ENCODE measurements at places on chromosomes 11 and 22.

GRCh38 chr22:50048061-50048765 lies 9.9 kb downstream of the TTLL8 start:
- DNase-seq: no peak

DNA sequence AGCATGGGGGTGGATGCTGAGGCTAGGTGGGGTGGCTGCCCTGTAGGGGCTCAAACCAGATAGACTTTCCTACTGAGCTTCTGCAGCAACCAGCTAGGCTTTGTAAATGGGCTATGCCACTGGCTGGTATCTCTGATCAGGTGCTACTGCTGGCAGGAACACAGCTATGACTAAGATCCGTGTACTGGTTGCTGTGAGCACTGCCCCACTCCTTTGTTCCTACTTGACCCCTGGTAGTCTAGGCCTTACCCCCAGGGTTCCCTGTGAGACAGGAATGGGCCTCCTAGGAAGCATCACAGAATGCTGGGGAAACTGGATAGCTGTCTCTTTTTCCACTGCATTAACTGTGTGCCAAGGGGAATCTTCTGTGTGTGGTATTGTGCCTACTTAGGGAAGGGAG lies 58.4 kb upstream of the GAB2 start:
- DNase-seq: no peak

- DNase-seq: peak; percentile 58
Observed at GRCh38 chr11:128725630-128726319, 31.9 kb downstream of the FLI1 start.

DNA sequence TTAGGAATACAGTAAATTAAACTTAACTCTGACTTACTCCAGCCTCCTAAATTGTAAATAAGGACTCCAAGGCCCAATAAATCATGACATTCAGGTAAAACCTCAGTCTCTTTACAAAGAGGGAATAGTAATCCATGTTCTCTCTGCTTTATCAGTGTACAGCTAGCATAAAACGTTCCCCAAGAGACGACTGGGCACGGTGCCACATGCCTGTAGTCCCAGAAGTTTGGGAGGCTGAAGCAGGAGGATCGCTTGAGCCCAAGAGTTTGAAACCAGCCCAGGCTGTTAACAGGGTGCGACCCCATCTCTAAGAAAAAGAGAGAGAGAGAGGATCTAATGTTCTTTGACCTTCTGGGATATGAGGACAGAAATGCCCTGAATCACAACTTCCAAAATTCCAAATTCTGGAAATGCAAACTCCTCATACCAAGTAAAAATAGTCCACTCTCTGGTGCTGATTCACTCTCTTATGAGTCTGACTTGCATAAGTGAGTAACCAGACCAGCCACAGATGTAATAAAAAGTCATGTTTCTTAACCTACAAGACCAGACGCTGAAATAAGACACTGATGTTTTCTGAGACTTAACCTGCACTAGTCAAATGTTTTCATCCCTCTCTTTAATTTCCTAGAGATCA lies 25.5 kb downstream of the NNMT start:
- no peak for DNase-seq

DNA sequence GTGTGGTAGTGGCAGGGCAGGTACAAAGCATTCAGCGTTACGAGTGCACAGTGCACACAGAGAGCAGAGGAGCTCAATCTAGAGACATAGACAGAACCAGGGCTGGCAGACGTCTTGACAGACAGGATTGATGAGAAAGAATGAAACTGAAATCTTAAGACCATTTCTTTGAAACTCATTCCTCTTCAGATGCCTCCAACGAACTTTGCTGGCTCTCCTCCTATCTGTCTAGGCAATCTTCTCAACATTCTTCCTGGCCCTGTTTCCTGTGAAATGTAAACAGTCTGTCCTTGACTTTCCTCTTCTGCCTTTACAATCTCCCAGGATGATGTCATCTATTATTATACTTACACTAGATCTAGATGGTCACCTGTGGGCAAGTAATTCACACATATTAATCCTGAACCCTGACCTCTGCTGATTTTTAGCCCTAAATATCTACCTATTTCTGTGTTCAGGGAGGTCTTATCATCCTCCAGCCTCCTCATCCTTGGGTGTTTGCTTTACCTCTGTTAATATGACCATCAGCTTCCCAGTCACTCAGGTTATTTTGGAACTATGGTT lies 119.5 kb downstream of the ENTHD1 start:
- peak; percentile 22 for DNase-seq

DNA sequence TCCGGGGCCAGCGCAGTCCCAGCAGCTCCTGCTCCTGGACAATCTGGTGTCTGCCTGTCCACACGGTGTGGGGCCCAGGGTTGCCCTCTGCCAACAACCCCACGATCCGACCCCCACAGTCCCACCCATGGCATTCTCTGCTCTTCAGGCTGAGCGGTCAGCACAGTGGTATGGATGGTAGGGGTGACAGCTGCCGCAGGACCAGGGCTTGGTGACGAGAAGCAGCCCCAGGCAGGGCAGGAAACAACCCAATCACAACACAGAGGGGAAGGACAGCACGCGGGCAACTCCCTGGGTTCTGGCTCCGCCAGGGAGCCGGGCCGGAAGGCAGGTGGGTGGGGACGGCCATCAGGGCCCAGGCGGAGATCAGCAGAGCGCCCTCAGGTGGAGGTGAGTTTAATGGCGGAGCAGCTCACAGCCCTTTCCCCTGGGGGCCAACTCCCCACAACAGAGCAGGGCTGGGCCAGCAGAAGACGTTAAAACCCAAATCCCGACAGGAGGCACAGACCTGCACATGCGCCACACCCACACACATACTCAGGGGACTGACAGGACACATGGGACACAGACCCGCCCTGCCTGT lies 5.3 kb upstream of the CHADL start:
- DNase-seq: no peak

DNA sequence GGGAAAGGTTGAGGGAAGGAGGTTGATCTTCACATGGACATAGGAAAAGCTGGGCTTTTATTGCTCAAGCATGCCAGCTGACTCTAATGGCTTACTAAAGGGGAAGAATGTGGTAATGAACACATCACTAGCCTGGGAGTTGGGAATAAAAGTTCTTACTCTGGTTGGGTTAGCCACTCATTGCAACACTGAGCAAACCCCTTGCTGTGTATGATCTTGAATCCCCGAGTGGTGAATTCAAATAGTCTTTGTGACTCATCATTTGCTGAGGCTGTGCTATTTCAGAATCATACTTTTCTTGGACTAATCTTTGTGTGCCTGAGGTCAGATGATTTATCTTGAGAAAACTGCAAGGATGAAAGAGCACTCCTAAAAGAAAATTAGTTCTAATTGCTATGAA lies 304.1 kb upstream of the ANO5 start:
- no peak for DNase-seq

- no peak for DNase-seq
Observed at GRCh38 chr22:26377170-26377830, 51.8 kb upstream of the ASPHD2 start.

DNA sequence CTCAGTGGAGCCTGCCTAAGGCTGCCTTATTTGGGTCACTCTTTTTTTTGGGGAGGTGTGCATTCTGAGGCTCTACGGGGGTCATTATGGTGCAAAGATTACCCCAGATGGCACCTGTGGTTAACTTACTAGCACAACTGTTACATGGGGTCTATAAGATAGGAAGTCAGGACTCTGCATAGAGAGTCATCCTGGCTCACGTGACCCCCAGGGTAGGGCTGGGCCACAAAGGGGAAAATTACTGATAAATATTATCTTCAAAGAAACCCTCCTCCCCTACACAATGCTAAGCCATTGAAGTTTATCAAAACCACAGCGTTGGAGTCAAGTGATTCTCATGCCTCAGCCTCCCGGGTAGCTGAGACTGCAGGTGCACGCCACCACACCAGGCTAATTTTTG lies 397.1 kb downstream of the MN1 start:
- no peak for DNase-seq

- no peak for DNase-seq
Observed at GRCh38 chr22:41656556-41656955, 32.1 kb downstream of the SNU13 start.

GRCh38 chr11:23041001-23041503 lies 180.8 kb upstream of the CCDC179 start:
- DNase-seq: no peak

DNA sequence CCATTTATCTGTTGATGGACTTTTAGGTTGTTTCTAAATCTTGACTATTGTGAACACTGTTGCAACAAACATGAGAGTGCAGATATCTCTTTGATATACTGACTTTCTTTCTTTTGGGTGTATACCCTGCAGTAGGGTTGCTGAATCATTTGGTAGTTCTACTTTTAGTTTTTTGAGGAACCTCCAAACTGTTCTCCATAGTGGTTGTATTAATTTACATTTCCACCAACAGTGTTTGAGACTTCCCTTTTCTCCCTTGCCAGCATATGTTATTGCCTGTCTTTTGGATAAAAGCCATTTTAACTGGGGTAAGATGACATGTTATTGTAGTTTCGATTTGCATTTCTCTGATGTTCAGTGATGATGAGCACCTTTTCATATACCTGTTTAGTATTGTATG lies 330.0 kb downstream of the DDX10 start:
- DNase-seq: no peak

GRCh38 chr11:12110201-12110713 lies at the start of gene MICAL2:
Gene MICAL2, plus strand, starts transcription at chr11:12110590. Its CDS starts 51,566 bp downstream, at chr11:12162156.
- peak; percentile 82 for DNase-seq

GRCh38 chr11:77372726-77373125 lies 71.2 kb upstream of the GDPD4 start:
- no peak for DNase-seq

DNA sequence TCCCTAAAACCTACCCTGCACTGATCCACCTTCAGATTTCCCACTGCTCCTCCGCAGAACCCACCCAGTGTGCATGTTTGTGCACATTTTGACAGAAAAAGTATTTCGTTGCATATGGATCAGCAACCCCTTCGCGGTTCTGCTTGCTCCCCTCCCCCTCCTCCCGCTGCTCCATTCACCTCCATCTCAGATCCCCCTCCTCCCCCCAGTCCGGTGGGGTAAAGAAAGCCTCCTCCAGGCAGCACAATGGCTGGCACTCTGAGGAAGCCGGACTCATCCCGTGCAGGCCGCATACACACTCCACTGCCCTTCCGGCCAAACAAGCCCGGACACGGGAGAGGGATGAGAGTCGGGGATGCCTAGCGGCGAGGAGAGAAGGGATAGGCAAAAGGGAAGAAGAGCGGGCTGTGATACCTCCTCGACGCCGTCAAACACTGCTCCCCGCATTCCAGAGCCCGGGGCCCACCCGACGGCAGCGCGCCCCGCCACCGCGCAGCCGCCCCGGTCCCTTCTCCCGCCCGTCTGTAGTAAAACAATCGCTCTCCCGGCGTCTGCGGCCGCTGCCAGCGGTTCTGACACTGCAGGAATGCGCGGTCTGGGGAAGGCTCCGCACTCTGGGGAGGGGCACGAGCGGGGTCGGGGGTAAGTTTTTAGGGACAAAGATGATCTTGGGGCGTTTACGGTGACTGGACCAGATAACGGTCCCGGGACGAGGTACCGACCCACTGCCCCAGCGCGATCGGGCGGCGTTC lies 915 bp downstream of the FEZ1 start:
- DNase-seq: no peak

DNA sequence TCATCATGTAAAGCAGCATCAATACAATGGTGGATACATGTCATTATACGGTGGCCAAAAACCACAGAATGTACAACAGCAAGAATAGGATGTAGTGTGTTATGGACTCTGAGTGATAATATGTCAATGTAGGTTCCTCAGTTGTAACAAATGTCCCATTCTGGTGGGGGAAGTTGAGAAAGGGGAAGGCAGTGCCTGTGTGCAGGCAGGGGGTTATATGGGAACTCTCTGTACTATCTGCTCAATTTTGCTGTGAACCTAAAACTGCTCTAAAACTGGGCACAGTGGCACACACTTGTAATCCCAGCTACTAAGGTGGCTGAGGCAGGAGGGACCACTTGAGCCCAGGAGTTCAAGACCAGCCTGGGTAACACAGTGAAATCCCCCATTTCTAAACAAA lies 5.9 kb downstream of the CHKA start:
- no peak for DNase-seq
